Fibroblast of the aortic adventitia (primary cell): ENCODE measurements at places on chromosomes 16 and 17. TPM values are rescaled to one million over a fixed set of nuclear protein-coding genes. Genes with fewer than 3 reads are reported as not detected.
A peak's percentile ranks its signal among the peaks of the same experiment; 100 is the strongest.

The HLF gene
- 4.4 TPM in 1 of 2 replicates, not detected in the other for total RNA-seq

The KRTAP2-4 gene
- not detected in 2 replicates for total RNA-seq

The LIMD2 gene
- total RNA-seq: 2.8 and 10.9 TPM in 2 replicates

The KRT39 gene
- total RNA-seq: not detected in 2 replicates

GRCh38 chr17:67730731-67731130, 13.0 kb downstream of the NOL11 start:
- DNase-seq: no peak

- DNase-seq: no peak
Observed at GRCh38 chr17:1374431-1375177, 25.4 kb downstream of the YWHAE start.

DNA sequence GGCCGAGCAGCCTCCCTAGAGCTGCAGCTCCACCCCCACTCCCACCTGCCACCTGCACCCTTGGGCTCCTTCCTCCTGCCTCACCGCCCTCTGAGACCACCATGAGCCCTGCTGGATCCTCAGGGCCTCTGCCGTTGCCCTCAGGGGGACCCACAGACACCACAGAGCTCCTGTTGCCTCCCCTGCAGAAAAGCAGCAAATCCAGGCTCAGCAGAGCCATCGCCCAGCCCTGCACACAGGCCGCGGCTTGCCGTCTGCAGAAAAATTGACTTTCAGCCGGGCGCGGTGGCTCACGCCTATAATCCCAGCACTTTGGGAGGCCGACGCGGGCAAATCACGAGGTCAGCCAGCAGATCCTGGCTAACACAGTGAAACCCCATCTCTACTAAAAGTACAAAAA, 7.0 kb upstream of the PPP1R27 start:
- no peak for DNase-seq

GRCh38 chr17:27473748-27474609, 17.7 kb downstream of the KSR1 start:
- no peak for DNase-seq

DNA sequence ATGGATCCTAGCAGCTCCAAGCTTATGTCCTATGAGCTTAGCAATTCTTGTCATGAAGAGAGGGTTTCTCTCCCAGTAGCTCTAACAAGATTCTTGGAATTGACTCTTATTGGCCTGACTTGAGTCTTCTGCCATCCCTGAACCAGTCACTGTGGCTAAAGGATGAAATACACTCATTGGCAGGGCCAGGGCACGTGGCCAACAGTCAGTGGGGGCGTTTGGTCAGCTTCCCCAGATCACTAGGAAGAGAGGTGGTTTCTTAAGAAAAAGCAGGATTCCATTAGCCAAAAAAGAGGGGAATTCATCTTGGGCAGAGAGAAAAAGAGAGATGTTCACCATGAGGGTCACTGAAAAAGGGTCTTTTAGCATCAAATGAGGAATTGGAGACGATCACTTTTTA, 363.2 kb downstream of the SNX29 start:
- peak; percentile 51 for DNase-seq

DNA sequence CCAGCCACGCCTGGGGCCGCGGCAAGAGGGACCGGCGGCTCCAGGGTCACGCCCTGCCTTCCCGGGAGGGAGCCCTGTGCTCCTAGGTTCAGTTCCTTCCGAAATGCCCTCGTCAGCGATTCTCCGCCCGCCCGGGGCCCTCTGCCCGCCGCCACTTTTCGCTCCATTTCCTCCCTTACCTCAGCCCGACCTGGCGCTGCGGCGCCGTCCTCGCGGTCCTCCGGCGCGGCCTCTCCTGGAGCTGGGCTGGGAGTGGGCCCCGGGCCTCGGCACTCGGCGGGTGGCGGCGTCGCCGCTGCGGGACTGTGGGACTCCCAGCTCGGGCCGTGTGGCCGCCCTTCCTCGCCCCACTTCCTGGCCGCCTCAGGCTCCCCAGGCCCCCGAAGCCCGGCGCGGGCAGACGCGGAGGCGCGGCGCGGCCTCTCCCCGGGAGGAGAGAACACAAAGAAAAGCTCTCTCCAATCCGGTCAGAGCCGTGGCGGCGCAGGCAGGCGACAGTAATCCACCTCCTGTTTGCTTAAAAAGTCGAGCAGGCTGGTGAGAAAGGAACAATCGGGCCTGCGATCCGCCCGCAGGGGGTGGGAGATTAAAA, 1.6 kb downstream of the BAHCC1 start:
- peak; percentile 47 for DNase-seq

GRCh38 chr16:48438414-48438813, 53.2 kb upstream of the SIAH1 start:
- DNase-seq: no peak

- no peak for DNase-seq
Observed at GRCh38 chr16:83206426-83206825, 579.7 kb downstream of the CDH13 start.

DNA sequence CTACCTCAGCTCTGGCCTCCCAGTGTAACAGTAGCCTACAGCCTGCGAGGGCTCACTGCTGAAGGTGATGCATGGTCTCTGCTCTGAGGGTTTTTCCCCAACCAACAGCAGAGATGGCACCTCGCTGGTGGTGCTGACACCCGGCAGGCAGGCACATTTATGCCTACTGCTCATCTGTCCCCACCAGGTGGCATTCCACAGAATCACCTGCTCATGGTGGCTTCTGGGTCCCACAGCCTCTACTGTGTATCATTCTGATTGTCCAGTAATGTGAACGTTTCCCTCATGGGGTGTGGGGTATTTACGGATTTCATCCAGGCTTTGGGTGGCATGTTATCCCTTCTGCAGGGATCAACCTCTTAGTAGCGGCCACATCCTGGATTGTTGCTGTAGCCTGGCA, 331.5 kb downstream of the SNX29 start:
- no peak for DNase-seq

- no peak for DNase-seq
Observed at GRCh38 chr17:29719469-29719868, 96.8 kb upstream of the CORO6 start.

- DNase-seq: peak; percentile 98
Observed at GRCh38 chr17:44137891-44138709, 3.6 kb upstream of the HROB start.

DNA sequence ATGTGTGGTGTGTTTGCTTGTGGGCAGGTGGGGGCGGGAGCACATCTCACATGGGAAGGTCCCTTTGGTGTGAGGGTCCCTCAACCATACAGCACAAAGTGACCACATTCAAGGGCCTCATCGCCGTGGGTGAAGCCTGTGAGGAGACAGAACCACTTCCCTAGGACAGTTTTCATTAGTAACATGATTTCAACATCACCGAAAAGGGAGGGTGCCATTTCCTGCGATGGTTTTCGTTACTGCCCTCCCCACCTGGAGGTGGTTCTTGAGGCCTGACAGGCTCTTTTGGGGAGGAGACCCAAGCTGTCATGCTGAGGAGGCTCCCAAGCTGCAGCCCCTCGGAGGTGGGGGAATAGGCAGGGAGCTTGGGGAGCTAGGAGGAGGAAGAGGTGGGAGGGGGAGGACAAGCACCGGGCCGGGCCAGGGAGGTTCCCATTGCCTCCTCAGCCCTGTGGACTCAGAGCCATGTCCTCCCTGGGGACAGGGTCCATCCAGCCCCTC, 9.5 kb downstream of the CD300LB start:
- DNase-seq: no peak

DNA sequence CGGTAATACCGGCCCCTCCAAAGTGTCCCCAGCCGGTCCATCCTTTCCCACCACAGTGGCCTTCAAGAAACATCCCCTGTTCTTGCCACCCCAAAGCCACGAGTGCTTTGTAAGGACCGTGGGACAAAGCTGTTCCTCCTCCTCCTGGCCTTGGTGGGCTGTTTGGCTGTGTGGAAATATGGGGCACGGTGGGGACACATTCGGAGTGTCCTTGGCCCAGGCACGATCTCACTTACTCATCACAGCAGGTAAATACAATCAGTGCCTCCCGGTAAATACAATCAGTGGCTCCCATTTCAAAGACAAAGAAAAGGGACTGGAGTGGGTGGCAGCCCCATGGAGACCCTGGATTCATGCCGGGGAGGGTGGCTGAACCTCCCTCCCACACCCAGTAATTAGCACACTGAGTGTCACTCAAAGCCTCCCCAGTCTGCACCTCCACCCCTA, 10.4 kb downstream of the SCN4A start:
- DNase-seq: no peak

- DNase-seq: no peak
Observed at GRCh38 chr16:4486126-4486893, 10.1 kb downstream of the HMOX2 start.

- DNase-seq: no peak
Observed at GRCh38 chr16:84947996-84948850, 63.1 kb downstream of the ZDHHC7 start.
